Effector memory CD8-positive, alpha-beta T cell (primary cell): ENCODE measurements at places on chromosomes 7 and 10.

- peaks cover 12% of the 10 kb centered on the region for H3K4me1 ChIP-seq
- DNase-seq: peak; percentile 3
- no peaks in the 10 kb centered on the region for H3K27me3 ChIP-seq
- peak overlapping the region; percentile 33 for H3K4me3 ChIP-seq
- no peaks in the 10 kb centered on the region for H3K36me3 ChIP-seq
Observed at GRCh38 chr7:36937754-36938563, 213.7 kb upstream of the AOAH start.

DNA sequence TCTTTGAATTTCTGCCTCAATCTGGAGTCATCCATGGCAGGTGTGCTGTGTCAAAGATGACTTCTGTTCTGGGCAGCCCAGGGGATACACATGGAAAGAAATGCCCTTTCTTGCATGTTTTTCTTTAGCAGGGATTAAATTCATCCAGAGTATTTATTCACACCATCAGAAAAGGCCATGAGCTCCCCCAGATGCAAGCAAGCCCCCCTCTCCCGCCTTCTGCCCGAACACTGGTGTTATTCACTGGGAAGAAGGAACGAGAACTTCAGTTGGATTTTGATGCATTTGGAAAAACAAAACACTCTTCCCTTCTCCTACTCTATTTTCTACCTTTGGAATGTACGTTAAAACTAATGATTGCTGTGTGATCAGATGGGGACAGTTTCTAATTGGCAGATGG lies 1.4 kb downstream of the PLPP4 start:
- no peak for DNase-seq
- peaks cover 3% of the 10 kb centered on the region for H3K36me3 ChIP-seq
- no peak overlapping the region for H3K27ac ChIP-seq
- H3K4me1 ChIP-seq: no peaks in the 10 kb centered on the region
- H3K4me3 ChIP-seq: no peak overlapping the region

DNA sequence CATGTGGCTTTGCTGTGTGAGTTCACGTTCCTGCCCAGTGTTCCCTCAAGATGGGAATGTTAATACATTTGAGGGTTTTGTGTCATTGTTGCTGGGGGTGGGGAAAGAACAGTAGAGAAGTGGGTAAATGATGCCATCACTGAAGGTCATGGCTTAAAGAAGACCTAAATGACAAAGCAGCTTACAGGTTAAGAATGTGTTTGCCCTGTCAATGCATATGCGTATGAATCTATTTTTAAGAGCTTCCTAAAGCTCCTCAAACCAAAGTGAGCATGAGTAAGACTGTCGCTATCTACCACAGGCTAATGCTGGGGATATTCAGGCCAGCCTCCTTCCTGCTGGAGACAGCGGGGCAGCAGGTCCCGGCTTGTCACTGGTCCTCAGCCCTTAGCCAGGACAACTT lies 162.9 kb downstream of the CREB5 start:
- no peaks in the 10 kb centered on the region for H3K36me3 ChIP-seq
- no peak for DNase-seq
- no peaks in the 10 kb centered on the region for H3K4me1 ChIP-seq
- no peak overlapping the region for H3K4me3 ChIP-seq

DNA sequence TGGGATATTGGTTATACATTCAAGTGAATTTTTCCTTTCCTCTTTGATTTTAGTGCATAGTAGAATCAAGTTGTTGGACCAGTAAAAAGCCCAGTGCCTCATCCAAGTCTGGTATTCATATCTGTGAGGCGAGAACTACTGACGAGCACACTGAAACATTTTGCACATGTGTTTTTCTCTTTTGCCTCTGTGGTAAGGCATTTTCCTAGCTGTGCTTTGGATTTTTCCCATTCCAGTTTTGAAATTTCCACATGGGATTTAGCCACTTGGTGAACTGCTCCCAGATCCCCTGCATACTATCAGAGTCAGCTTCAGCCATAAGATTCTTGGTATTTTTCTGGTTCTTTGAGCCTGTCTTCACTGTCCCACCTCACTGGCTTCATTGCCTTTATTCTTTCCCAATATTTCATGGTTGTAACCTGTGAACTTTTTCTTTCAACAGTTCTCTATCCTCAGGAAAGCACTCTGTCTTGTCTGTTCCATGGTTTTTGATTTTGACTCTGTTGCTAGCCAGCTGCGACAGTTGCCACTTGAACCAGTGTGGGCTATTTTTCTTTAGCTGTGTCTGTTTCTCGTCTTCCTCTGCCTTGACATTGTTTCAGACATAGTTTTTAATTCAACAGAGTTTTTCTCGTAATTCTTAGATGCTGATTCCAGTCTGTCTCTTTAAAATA lies 239.0 kb downstream of the REEP3 start:
- H3K27ac ChIP-seq: no peak overlapping the region
- no peak for DNase-seq
- H3K4me1 ChIP-seq: no peaks in the 10 kb centered on the region
- H3K36me3 ChIP-seq: no peaks in the 10 kb centered on the region

DNA sequence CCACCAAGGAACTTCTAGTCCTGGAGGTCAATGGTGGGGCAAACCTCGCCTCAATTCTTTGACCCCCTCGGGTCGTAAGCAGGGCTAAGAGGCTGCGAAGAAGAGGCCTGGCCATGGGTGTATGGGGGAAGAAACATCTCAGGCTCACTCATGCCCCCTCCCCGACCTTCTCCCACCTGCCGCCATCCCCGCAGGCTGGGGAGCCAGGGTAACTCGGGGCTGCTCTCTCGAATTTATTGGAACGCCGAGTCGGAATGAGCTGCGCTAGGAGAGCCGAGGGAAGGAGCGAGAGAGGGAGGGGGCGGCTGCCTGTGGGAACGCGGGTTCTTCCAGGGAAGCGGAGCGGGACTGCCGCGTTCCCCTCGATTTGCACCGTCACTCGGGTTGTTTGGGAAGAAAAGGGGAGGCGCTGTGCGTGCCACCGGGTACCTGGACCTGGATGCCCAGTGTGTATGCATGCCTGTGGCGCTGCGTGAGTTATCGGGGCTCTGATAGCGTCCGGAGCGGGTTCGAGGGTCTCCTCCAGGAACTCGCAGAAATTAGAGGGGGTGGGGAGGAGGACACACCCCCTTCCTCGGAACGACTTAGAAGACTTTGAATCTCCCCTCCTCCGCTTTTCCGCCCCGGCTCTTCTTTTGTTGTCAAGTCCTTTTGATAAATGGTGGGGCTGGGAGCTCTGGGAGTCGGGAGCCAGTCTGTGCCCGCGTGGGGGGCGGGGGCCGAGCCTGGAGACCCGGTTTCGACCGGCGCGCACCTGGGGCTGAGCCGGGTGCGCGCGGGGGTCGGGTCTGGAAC lies 1.8 kb upstream of the ZNF503 start:
- peaks cover 2% of the 10 kb centered on the region for H3K36me3 ChIP-seq
- no peak overlapping the region for H3K27ac ChIP-seq
- DNase-seq: no peak
- H3K4me1 ChIP-seq: peaks cover 24% of the 10 kb centered on the region
- peak overlapping the region; percentile 54 for H3K4me3 ChIP-seq
